ENCODE measurements at places on chromosomes 3 and 15. TPM values are rescaled to one million over a fixed set of nuclear protein-coding genes. Genes with fewer than 3 reads are reported as not detected.

SEMA3G gene
- total RNA-seq = 0.13 TPM

PATL2 gene
- 0.33 TPM for total RNA-seq

INSYN1 gene
- 3.3 TPM for total RNA-seq

UBXN7 gene
- 30.6 TPM for total RNA-seq

ACKR2 gene
- 0.40 TPM for total RNA-seq

PLA2G4E gene
- not detected for total RNA-seq

GORASP1 gene
- 45.6 TPM for total RNA-seq

SENP7 gene
- total RNA-seq = 7.6 TPM

SGO1 gene
- 0.83 TPM for total RNA-seq

GOLGA8G gene
- total RNA-seq = not detected

ZNF654 gene
- total RNA-seq = 20.1 TPM

CSPG4 gene
- 328 TPM for total RNA-seq

MAP1A gene
- total RNA-seq = 96.1 TPM

GP5 gene
- 0.69 TPM for total RNA-seq

ZBBX gene
- 0.20 TPM for total RNA-seq

TAGLN3 gene
- 3.5 TPM for total RNA-seq

SYNPR gene
- not detected for total RNA-seq

ITGA11 gene
- 190 TPM for total RNA-seq

NR2E3 gene
- total RNA-seq = 0.20 TPM

EXD1 gene
- not detected for total RNA-seq

PLD1 gene
- total RNA-seq = 16.9 TPM

MKRN2OS gene
- not detected for total RNA-seq

RTP1 gene
- not detected for total RNA-seq

ZBTB47 gene
- total RNA-seq = 50.5 TPM

SETD2 gene
- 34.9 TPM for total RNA-seq

STRIT1 gene
- total RNA-seq = not detected

C2CD4B gene
- 0.89 TPM for total RNA-seq

C3orf62 gene
- total RNA-seq = 1.4 TPM

BCL2A1 gene
- 0.33 TPM for total RNA-seq

ACOX2 gene
- total RNA-seq = 22.9 TPM

PAK6 gene
- 0.13 TPM for total RNA-seq

PLIN1 gene
- total RNA-seq = 0.33 TPM

DUOXA1 gene
- total RNA-seq = 0.07 TPM

MASP1 gene
- total RNA-seq = 1.7 TPM

DET1 gene
- total RNA-seq = 7.6 TPM

COPB2 gene
- total RNA-seq = 246 TPM

XCR1 gene
- total RNA-seq = not detected

OXNAD1 gene
- 9.3 TPM for total RNA-seq

SUCNR1 gene
- total RNA-seq = 51.2 TPM

LRRC58 gene
- total RNA-seq = 30.2 TPM

BCHE gene
- 0.73 TPM for total RNA-seq

Measured in smooth muscle cell of the pulmonary artery (primary cell).